Dermis blood vessel endothelial cell (primary cell): ENCODE measurements at places on chromosomes 11 and 22. TPM values are rescaled to one million over a fixed set of nuclear protein-coding genes. Genes with fewer than 3 reads are reported as not detected.

Gene APOA1
- 0.17 TPM in 1 of 2 replicates, not detected in the other for total RNA-seq

Gene ALDH3B2
- not detected in 2 replicates for total RNA-seq

Gene OR5P2
- not detected in 2 replicates for total RNA-seq

Gene ETS1
- 128 and 130 TPM in 2 replicates for total RNA-seq

Gene GPR83
- not detected in 2 replicates for total RNA-seq

Gene KRTAP5-7
- not detected in 2 replicates for total RNA-seq

Gene RBM4B
- total RNA-seq, result 24.2 and 28.4 TPM in 2 replicates

Gene OR4A16
- total RNA-seq, result not detected in 2 replicates

Gene EXPH5
- under 0.01 and 0.09 TPM in 2 replicates for total RNA-seq

Gene CST6
- total RNA-seq, result 0.17 and 0.60 TPM in 2 replicates

Gene TEX12
- not detected in 2 replicates for total RNA-seq

Gene PRDM10
- total RNA-seq, result 7.1 and 9.0 TPM in 2 replicates

Gene MYRF
- 0.17 and 0.28 TPM in 2 replicates for total RNA-seq

Gene TNNI2
- total RNA-seq, result not detected in 2 replicates

Gene KLHL35
- 0.85 and 1.5 TPM in 2 replicates for total RNA-seq

Gene KRTAP5-11
- not detected in 2 replicates for total RNA-seq

Gene TRIM29
- not detected in 2 replicates for total RNA-seq

Gene OR51B4
- not detected in 2 replicates for total RNA-seq

Gene KBTBD4
- 39.3 and 51.7 TPM in 2 replicates for total RNA-seq

Gene FAM111A
- 87.0 and 103 TPM in 2 replicates for total RNA-seq

Gene BATF2
- 0.34 and 1.1 TPM in 2 replicates for total RNA-seq

Gene TYR
- total RNA-seq, result not detected in 2 replicates

Gene APOBEC3H
- total RNA-seq, result not detected in 2 replicates

Gene MPZL3
- total RNA-seq, result 7.3 and 8.7 TPM in 2 replicates
